Posterior cingulate gyrus (tissue), 11 donors: ENCODE measurements at places on chromosomes 12 and 14.

- no peak for DNase-seq
These were observed 41.9 kb downstream of the IFNG start for GRCh38 chr12:68117661-68118060.

DNA sequence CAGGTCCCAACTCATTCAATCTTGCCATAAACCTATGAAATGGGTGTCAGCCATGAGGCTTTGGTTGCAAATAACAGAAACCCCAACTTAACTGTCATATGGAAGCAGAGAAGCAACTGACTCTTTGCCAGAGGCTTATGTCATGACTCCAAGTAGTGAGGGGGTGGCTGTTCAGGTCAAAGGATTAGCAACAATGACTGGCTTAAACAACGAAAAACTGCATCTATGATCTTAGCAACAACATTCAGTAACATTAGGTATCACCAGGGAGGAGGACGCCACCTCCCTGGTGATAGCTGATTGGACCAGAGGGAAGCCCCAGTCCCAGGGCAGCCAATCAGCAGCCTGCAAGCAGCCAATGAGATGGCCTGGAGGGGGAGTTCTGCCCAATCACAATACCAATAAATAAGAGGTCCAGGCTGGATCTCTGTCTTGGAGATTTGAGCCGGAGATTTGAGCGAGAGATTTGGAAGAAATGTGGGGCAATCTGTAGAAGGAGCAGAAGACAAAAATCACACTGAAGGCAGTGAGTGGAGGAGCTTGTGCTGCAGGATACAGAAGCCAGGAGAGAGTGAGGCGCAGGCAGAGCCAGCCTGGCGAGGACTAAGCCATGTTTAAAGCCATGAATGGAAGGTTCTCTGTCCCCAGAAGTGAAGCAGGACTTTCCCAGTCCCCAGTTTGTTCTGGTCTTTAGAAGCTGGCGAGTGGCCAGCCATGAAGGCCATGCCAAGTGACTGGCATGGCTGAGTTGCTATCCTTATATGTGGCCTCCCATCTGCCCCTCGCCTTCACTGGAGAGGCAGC, 93.3 kb downstream of the CALM1 start:
- no peak for DNase-seq

DNA sequence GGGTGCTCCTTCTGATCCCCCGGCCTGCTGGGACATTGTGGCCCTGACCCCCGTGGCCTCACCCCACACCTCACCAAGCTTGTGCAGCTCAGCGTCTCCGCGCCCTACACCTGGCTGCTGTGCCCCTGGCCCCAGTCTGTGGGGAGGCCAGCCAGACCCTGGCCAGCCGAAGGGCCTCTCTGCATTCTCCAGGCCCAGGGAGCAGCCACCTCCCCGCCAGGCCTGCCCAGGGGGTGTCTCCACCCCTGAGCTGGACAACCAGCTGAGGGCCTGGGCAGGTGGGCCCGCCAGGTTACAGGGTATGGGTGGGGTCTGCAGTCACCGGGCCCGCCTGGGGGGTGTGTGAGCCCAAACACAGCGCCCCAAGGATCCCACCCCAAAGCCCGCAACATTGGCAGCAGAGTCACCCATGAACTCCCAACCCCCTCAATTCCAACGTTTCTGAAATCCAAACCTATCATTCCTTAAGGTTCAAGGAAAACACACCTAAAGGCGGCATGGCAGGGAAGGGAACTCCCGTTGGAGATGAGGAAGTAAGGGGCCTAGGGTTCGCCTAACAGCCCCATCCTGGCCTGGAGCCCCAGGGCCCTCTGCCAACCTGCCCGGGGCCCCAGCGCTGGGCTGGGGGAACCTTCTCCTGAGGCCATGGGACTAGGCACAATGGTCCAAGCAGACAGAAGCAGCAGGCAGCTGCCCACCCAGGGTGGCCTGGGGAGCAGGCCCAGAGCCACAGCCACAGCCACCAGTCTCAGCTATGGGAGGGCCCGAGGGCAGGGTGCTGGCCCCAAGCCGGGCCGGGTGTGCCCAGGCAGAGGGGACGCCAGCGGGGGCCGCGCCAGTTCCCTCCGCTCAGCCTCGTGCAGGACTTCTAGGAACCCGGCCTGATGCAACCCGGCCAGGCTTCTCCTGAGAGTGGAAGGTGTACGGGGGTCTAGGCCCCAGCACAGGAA, 8.5 kb downstream of the AKT1 start:
- no peak for DNase-seq

DNA sequence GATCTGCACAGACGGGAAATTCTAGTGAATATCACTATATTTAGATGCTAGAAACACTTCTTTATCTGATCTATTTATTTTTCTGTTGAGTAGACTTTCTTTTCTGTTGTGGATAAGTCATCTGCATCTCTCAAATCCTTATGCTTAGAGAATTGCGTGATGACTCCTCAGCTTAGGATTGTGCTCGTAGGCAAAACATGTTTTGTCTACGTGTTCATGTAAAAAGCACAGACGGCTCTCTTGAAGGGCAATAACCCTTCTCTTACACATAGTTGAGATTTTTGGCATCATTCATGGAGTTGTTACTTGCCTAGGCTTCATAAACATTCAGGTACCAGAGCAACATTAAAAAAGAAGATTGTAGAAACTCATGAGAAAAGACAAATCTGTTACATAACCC, 18.6 kb downstream of the PPFIBP1 start:
- no peak for DNase-seq

DNA sequence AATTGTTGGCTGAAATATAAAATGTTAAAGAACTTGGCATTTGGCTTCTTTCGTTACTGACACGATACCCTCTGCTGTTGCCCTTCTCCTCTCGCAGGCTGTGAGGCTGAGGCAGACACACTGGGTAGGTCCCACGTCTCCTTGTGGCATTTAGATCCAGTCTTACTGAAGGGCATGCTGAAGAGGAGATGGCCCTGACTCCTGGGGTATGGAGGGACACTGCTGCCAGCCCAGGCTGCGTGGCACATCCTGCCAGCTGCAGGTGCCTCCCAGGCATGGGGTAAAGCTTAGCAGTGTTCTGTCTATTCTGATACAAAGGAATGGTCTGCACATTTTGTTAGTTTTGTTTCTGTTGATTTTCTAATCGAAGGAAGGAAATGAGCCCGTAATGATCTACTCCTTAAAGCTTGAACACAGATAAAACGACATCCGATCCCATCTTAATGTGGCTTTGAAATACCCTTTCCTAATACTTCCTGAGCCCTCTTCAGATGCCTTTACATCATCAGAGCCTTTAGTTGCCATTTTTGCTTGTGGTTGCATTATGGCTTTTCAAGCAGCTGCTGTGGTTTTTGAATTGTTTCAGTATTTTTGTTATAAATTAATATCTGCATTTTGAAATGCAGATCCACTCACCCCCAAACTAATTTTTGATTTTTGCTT, 61.1 kb downstream of the WDR20 start:
- no peak for DNase-seq

GRCh38 chr14:39957290-39957689, 525.1 kb upstream of the FBXO33 start:
- no peak for DNase-seq

DNA sequence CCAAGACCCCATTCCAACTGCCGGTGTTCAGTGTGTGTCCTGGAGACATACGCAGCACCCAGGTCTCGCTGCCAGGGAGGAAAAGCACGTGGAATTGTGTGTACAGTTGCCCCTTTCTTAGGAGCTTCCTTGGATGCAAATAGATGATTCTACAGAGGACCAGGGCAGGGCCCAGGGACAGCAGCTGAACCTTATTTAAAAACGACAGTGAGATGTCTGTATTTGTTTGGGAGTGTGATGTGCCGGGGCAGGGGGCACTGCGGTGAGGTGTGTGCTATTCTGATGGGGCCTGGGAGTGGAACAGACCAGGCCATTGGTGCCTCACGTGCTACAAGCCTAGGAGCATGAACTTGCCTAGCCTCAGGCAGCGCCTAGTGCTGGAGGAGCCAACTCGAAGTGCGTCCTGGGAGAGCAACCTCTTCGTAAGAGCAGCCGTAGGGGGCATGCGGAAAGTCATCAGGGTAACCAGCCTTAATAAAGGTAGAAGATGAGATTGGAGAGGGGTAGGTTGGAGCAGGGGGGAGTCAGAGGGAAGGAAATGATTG, 98.3 kb upstream of the ESRRB start:
- no peak for DNase-seq

- no peak for DNase-seq
These were observed 15.4 kb upstream of the ANKLE2 start for GRCh38 chr12:132776816-132777568.

DNA sequence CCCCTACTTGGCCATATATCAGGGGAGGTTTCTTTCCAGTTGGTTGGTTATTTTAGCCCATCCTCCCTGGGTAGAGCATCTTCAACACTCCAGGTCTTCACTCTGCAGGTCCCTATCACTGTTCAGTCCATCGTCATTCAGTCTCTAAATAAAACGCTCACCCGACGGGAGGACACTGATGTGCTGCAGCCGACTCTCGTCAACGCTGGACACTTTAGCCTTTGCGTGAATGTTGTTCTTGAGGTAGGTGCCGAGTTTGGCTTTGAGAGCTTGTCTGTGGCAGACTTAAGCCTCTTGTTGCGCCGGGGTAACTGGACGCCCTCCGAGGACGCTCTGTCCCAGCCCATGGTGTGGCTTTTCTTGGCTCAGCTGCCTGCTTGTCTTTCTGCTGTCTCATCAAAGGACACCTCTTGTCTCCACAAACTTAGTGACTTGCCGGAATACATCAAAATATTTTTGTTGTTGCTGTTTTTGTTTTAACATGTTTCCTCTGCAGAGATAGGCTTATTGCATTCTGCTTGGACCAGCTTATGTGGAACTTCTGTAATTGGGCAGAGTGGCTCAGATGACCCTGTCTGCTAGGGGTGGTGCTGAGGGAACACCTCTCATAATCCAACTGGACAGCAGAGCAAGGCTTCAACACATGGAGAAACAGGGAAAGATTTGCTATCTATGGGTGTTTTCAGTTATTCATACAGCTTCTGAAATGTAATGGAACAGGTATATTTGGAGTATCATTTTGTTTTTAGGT, 26.5 kb downstream of the TCTN1 start:
- peak; percentile 42 for DNase-seq

GRCh38 chr12:116654226-116654743, 83.6 kb downstream of the SPRING1 start:
- peak; percentile 11 for DNase-seq

DNA sequence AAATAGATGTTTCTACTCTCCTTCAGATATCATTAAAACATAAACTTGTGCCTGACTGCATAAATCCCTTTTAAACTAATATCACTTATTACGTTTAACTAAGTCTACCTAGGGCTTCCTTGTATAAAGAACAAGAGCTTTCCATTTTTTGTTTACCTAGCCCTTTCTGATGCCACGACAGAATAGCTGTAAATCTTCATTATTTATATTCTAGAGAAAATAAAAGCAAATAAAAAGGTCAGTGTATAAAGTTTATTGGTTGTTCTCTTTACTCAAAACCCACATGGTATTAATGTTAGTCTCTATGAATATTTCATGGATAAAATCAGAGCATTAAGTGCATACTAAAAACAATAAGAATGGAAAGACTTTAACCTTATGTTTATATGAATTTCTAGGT, 269.1 kb downstream of the NAV3 start:
- DNase-seq: no peak

- no peak for DNase-seq
These were observed 148.3 kb downstream of the PTCSC3 start for GRCh38 chr14:36028218-36028617.

GRCh38 chr12:79183003-79183402, 318.4 kb downstream of the SYT1 start:
- no peak for DNase-seq

DNA sequence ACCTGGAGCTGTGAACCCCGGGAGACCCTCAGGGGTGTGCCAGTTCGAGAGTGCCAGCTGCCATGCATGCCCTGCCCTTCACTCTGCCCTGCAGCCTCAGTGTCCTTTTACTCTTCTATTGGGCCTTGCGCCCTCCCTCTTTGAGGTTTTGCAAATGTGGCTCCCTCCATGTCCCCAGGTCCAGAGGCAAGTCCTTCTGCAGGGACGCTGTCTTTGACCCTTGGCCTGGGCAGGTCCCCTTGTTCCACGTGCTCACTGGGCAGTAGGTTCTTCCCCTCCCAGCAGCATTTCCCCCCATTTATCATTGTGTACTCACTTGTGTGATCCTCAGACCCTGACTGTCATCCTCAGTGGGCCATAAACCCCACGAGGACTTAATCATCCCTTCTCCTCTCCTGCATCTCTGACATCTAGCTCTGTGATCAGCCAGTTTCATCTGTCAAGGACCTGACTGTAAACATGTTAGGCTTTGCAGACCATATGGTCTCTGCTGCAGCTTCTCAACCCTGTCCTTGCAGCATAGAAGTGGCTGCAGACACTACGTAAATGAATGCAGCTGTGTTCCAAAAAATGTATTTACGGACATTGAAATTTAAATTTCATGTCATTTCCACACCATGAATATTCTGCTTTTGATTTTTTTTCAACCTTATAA, 36.6 kb downstream of the TSPAN9 start:
- DNase-seq: no peak

GRCh38 chr14:24283796-24284460, 12.5 kb upstream of the RABGGTA start:
- DNase-seq: peak; percentile 35

DNA sequence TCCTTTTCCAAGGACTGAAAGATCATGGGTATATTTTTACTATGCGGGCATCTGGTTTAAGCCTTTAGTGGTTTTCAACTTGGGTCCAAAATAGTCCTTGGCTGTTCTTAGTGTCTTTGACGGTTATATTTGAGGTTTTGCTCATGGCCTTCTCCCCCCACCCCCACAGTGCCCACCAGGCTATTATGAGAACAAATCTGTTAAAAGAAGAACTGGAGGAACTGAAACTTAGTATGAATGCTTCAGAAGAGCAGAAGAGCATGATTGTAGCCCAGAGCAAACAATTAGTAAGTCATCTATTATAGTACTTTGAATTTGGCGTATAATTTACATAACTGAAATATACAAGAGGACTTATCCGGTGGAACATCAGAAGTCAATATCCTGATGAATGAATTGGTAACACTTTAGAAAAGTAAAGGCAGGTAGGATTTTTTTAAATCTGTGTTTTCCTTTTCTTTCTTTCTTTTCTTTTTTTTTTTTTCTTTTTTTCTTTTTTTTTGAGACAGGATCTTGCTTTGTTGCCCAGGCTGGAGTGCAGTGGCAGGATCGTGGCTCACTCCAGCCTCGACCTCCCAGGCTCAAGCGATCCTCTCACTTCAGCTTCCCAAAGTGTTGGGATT, 71.8 kb upstream of the BCAT1 start:
- no peak for DNase-seq

- DNase-seq: no peak
These were observed 87.7 kb downstream of the PTPRB start for GRCh38 chr12:70549340-70550179.

DNA sequence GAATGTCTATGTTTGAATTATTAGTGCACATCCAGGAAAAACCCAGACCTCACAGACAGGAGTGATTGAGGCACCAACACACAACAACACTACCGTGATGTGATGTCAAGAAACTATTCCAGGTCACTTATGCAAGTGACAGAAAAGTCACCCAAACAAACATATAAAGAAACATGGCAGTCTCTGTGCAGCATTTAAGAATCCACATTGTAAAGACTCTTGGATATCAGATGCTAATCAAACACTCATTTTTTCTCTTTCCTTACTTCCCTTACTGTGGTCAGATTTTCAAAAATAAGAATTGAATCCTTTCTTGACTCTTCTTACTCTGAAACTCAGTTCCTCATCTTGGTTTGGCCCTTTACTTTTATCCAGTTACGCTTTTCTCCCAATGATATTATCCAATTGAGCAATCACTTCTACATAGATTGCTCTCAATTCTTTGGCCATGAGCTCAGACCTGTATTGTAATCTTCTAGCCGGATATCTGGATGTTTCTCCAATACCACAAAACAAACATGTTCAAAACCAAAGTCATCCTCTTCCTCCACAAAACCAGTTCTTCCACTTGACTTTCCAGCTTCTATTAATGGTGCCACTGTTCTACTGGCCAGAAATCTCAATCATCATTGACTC, 115.4 kb downstream of the DUSP6 start:
- no peak for DNase-seq

GRCh38 chr14:35533357-35534207, at the start of gene INSM2:
Gene INSM2 (plus strand): TSS chr14:35534164. CDS start chr14:35534253, 89 bp downstream.
- DNase-seq: peak; percentile 95
